ENCODE measurements at places on chromosomes 4 and X.

DNA sequence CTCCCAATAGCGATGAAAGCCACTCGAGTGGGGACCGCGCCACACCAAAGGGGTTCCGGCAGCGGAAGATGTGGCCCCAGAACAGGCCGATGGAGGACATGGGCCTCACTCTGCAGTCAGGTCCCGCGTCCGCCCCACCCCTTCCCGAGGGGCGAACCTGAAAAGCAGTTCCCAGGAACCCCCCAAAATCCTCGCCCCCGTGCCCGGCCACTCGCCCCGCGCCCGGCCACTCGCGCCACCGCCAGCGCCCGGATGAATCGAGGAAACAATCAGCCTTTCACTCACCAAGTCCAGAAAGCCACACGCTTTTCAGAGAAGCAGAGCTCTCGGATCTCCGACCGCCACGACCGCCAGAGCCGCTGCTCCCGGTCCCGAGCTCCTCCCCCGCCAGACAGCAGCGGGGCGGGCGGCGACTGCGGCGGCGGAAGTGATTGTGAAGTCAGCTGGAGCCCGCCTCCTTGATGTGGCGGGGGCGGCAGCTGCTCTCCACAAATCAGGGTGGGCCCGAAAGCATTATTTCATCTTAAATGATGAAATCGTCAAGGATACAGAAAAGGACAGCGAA, at the start of gene PJA1:
Gene PJA1, minus strand, starts transcription at position 367 of the 565 bp plus-strand sequence. CDS start 2,380 bp downstream, outside the sequence.
- DNase-seq = peak; percentile 49

GRCh38 chrX:96435378-96436035, 249.1 kb upstream of the DIAPH2 start:
- DNase-seq = no peak

- no peak for DNase-seq
Observed at GRCh38 chrX:131068945-131069719, 11.0 kb downstream of the ARHGAP36 start.

GRCh38 chr4:189548484-189549125, 392.1 kb upstream of the FRG1 start:
- no peak for DNase-seq

DNA sequence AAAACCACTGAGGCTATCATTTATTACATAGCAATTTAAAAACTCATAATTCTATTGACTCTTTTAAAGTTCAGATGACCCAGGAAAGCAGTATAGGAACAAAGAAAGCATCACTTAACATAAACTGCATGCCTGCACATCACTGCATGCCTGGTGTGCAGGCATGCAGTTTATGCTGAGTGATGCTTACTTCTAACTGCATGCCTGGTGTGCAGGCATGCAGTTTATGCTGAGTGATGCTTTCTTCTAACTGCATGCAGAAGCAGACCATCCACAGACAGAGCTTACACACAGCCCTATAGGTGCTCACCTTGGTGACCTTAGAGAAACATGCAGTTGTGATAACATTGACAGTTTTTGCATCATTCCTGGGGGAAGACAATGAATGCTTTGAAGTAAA, 17.0 kb downstream of the SDAD1 start:
- DNase-seq = no peak

DNA sequence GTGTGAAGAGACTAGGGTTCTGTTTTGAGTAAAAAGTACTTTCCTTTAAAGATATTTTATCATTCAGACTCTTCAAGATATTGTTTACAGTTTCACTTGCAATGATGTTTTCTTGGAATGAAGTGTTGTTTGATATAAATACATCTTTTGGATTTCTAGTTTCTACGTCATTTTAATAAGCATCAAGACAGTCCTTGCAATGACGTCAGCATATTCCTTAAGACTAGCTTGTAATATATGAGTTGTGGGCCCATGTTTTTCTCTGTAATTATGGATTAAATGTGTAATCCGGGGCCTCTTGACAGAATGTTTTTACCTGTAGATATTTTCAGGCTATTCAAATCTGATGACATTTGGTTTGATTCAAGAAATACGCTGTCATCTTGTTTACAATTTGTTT, 66.1 kb downstream of the RBMX2 start:
- DNase-seq = no peak

GRCh38 chr4:139791681-139792080, 126.1 kb downstream of the MGST2 start:
- no peak for DNase-seq

GRCh38 chrX:39480963-39481362, 616.8 kb downstream of the BCOR start:
- DNase-seq = no peak

- DNase-seq = no peak
Observed at GRCh38 chr4:87516683-87517082, 12.5 kb downstream of the SPARCL1 start.

GRCh38 chr4:38034986-38035882, 75.0 kb downstream of the PTTG2 start:
- DNase-seq = peak; percentile 18

DNA sequence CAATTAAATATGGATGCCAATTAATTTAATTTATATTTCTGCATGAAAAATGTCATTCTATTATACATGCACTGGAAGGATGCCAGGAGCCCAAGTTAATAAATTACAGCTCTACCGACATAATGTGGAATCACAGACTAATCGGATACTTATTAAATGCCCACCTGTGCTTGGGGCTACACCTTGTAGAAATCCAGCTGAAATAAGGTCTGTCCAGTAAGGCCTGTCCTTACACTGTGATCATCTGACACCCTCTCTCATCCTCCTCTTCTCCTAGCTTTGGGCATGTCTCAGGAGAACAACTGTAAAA, 6.0 kb upstream of the SHISA3 start:
- DNase-seq = no peak

DNA sequence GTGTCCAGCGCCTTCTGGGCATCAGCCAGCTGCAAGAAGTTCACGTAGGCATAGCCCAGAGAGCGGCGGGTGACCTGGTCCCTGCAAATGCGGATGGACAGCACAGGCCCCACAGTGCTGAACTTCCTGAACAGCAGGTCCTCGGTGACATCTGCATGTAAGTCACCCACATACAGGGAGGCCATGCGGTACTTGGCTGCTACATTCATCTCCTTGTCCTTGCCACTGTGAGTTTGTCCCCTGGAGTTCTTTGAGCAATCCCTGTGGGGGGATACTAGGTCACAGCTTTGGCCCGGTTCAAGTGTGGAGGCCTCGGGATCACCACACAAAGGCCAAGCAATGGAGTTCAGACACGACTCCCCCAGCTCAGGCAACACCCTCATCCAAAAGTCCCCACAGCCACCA, 776 bp downstream of the PABPC4L start:
- no peak for DNase-seq

DNA sequence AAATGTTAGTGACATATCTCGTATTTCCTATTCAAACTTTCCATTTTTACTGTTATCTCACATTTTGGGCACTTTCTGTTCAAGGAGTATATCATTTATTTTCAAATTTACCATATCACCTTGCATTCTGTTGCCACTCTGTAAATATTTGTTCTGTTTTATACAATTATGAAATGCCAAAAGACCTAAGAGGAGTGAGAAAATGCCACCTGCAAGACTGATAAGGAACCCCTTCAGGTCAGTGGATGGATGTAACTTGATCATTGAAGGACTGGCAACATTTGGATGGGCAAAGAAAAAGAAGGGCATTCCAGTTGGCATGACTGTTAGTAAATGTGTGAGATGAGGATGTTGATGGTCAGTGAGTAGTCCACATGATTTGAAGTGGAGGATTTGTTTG, 79.1 kb downstream of the OTC start:
- DNase-seq = no peak

GRCh38 chr4:114046331-114046730, 66.9 kb upstream of the ARSJ start:
- DNase-seq = no peak

- DNase-seq = no peak
Observed at GRCh38 chr4:34170946-34171345, 2073.4 kb downstream of the ARAP2 start.

DNA sequence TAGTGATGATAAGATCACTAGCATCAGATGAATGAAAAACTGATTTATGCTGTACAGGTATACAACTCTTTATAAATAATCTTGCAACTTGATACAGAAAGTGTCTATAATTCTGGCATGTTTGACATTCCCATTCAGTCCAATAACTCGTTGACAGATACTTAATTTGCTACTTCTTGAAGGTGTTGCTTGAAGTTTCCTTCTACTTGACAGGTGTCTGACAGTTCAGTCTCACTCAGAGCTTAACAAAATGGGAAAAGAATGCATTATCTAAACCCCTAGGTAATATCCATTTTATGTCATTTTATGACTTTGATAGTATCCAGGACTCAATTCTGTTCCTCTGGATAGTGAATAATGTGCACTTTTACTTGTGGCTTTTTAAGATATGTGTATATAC, 508.9 kb downstream of the GRID2 start:
- no peak for DNase-seq

GRCh38 chr4:55012363-55013230, 112.8 kb downstream of the KDR start:
- no peak for DNase-seq

DNA sequence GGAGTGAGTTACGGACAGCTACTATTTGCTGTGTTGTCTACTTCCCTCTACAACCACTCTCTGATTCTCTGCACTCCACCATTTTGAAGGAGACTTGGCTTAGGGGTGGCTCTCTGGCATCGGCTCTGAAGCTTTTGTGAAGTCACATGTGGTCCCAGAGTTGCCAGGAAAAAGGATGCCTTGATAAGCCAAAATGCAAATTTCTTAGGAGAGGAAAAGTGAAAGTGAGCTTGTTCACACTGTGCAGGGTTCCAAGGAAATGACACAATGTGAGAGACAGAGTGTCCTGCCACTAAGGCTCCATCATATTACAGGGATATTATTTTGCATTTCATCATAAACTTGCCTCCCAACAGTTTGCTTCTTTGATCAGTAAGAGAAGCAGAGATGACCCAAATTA, 7.2 kb downstream of the PHOX2B start:
- no peak for DNase-seq

- no peak for DNase-seq
Observed at GRCh38 chrX:17585006-17585405, 152.3 kb upstream of the SCML1 start.

All from stimulated activated CD4-positive, alpha-beta T cell treated with anti-CD3 and anti-CD28 coated beads, TNF-alpha, amount 100 ng/mL, for 4 hours (primary cell).